CD8-positive, alpha-beta memory T cell (primary cell): ENCODE measurements at places on chromosomes 7 and 10. TPM values are rescaled to one million over a fixed set of nuclear protein-coding genes. Genes with fewer than 3 reads are reported as not detected.

- no peak for DNase-seq
- no peaks in the 10 kb centered on the region for H3K36me3 ChIP-seq
- no peak overlapping the region for H3K27ac ChIP-seq
- no peaks in the 10 kb centered on the region for H3K4me1 ChIP-seq
These were observed 15.7 kb upstream of the PFKP start for GRCh38 chr10:3051692-3052091.

DNA sequence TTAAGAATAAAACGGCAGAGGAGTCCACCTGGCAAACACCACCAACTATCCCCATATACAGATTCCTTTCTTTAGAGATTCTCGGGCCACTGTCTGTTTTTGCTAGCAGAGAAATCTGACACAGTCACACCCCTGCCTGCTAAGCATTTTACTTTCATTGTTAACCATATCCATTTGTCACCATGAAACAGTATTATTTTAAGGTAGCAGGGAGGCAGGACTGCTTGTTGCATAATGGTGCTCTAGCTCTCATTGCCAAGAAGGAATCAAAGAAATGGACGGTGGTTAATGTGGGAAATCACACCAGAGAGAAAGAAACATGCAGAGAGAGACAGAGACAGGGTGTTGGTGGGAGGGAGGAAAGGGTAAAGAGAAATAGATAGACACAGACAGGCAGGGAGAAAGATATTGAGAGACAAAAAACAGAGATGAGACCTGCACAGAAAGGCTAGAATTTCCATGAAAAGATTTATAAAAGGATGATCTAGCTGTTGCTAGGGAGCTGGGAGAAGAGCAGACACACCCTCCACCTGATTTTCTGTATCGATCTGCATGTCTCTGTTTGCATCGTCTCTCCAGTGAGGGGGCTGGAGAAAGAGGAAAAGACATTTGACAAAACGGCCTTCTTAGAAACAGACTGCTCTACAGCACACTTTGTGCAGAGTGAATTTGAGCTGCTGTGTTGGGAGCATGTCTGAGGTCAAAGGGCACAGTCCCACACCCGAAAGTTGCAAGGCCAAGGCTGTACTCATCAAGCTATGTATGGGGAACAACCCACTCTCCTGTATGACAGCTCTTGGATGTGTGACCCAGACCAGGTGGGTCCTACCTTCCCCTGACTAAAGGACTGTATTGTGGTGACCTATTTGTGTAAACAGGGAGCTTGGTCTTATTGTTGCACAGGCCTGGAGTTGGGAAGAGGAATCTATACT lies 303.1 kb downstream of the FZD1 start:
- H3K4me3 ChIP-seq: no peak overlapping the region
- no peaks in the 10 kb centered on the region for H3K27me3 ChIP-seq
- H3K4me1 ChIP-seq: no peaks in the 10 kb centered on the region
- H3K27ac ChIP-seq: no peak overlapping the region
- H3K36me3 ChIP-seq: no peaks in the 10 kb centered on the region
- DNase-seq: no peak

The PLPP4 gene
- not detected for total RNA-seq

- no peak for DNase-seq
- H3K4me3 ChIP-seq: no peak overlapping the region
- no peaks in the 10 kb centered on the region for H3K36me3 ChIP-seq
- H3K4me1 ChIP-seq: no peaks in the 10 kb centered on the region
These were observed 976.6 kb upstream of the SORCS1 start for GRCh38 chr10:108141064-108141463.

- no peaks in the 10 kb centered on the region for H3K36me3 ChIP-seq
- no peaks in the 10 kb centered on the region for H3K27me3 ChIP-seq
- DNase-seq: no peak
- H3K4me3 ChIP-seq: no peak overlapping the region
- H3K4me1 ChIP-seq: no peaks in the 10 kb centered on the region
These were observed 69.2 kb downstream of the PHYHIPL start for GRCh38 chr10:59245686-59246085.

- peaks cover 47% of the 10 kb centered on the region for H3K36me3 ChIP-seq
- no peaks in the 10 kb centered on the region for H3K27me3 ChIP-seq
- no peak overlapping the region for H3K27ac ChIP-seq
- no peak overlapping the region for H3K4me3 ChIP-seq
These were observed 25.6 kb downstream of the IRF5 start for GRCh38 chr7:128963327-128963757.

DNA sequence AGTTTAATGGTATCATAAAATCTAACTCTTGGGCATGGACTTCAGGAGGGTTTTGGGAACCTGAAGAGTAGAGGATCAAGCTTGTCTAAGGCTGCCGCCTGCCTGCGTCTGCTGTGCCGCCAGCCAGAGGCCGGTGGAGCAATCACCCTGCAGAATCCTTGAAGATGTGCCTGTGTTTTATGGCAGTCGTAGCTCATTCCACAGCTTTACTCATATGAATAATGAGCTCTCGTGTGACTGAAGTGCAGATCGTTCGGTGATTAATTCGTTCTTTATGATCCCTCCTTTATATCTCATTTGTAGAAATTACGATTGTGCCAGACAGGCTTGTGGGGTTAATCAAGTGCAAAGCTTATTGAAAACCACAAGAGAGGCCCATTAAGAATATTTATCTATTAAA lies 100.8 kb downstream of the ACTR3B start:
- H3K27ac ChIP-seq: no peak overlapping the region
- H3K36me3 ChIP-seq: no peaks in the 10 kb centered on the region
- H3K4me3 ChIP-seq: no peak overlapping the region
- no peaks in the 10 kb centered on the region for H3K27me3 ChIP-seq
- DNase-seq: no peak
- no peaks in the 10 kb centered on the region for H3K4me1 ChIP-seq

The ENKUR gene
- not detected for total RNA-seq

The IRF5 gene
- total RNA-seq: 7.8 TPM

DNA sequence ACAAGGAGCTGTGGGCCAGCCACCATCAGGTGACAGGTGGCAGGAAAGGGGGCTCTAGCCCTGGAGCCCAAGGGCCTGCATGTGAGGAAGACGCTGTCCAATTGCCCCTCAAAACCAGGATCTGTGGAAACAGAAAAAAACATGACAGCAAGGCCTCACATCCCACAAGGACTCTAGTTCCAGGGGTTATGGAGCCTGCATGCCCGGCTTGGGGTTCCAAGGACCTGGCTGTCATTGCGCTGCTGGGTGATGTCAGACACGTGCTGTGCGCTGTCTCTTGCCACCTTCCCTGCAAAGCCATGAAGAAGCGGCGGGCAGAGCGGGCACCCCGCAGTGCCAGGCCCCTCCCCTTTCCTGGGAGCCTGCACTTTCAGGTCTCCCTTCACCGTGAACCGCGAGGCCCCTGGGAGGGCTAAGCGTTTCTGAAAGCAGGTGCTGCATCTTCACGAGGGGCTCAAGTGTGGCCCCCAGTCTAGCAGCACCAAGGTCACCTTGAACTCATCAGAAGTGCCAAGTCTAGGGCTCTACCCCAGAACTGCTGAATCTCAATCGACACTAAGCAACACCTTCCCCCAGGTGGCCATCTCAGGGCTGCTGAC lies 15.1 kb upstream of the CRYGN start:
- no peak overlapping the region for H3K4me3 ChIP-seq
- H3K27ac ChIP-seq: no peak overlapping the region
- H3K4me1 ChIP-seq: no peaks in the 10 kb centered on the region
- H3K36me3 ChIP-seq: no peaks in the 10 kb centered on the region

- H3K4me1 ChIP-seq: no peaks in the 10 kb centered on the region
- H3K27me3 ChIP-seq: no peaks in the 10 kb centered on the region
- H3K27ac ChIP-seq: no peak overlapping the region
- no peak for DNase-seq
- no peak overlapping the region for H3K4me3 ChIP-seq
These were observed 85.5 kb downstream of the JCAD start for GRCh38 chr10:29973921-29974320.
